Left ventricle myocardium superior (tissue), 1 donor: ENCODE measurements at places on chromosomes 5 and 9.
A peak's percentile ranks its signal among the peaks of the same experiment; 100 is the strongest.

- no peak for DNase-seq
These were observed 125.9 kb downstream of the GADD45G start for GRCh38 chr9:89730715-89731114.

- DNase-seq, result no peak
These were observed 181.9 kb downstream of the ZNF462 start for GRCh38 chr9:107044872-107045271.

DNA sequence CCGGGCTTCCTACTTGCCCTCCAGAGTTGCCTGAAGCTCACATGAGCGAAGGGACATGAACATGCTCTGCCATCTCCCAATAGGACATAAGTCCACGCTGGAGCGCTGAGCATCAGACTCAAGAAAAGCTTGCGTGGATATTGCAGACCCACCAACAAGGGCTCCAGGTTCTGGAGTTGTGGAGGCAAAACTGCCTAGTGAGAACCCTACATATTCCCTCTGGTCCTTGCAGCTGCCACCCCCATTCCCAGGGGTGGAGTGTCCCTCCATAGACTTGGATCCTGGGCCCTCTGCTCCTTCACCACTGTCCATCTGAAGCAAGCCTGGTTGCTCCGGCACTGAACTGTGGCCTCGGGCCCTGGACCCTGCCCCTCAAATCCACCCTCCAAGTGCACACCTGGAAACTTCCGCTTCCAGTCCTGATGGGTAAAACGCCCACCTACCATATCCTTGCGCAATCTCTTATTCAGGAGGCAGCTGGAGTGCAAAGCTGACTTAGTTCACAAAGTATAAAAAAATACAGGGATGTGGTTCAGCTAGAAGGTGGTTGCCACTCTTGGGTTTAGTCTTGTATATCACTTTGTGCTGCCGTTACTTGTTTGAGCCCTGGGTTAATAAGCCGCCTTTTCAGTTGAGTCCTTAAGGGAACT lies 28.0 kb downstream of the HRH2 start:
- no peak for DNase-seq

DNA sequence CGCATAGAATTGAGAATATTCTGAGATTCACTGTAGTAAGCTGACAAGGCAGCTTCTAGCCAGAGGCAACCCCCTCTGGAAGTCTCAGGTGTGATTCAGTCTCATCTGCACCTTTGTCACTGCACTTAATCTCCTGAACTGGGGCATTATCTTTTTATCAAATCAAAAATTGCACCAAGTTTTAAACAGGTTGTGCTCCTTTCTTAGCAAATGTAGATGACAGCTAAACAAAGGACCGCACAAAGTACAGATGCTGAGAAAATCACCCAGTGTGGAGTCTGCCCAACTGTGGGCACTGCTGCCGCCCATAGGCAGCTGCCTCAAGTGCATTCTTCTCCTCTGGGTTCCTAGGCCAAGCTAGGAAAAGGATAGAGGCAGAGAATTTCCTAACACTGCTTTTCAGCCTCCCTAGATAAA lies 51.1 kb downstream of the STARD4 start:
- DNase-seq, result no peak

- no peak for DNase-seq
These were observed 3.1 kb downstream of the URM1 start for GRCh38 chr9:128374221-128374675.

- no peak for DNase-seq
These were observed 186.3 kb upstream of the ADCY2 start for GRCh38 chr5:7209658-7210057.

- DNase-seq, result no peak
These were observed 195.5 kb downstream of the TMEM167A start for GRCh38 chr5:82881571-82882174.

GRCh38 chr9:7879551-7880245 lies 80.1 kb upstream of the DMAC1 start:
- DNase-seq, result no peak

- peak; percentile 11 for DNase-seq
These were observed 280.8 kb upstream of the GRIA1 start for GRCh38 chr5:153209687-153210086.
